NCI-H1048 (cell line): ENCODE measurements at places on chromosomes 6 and 20.

DNA sequence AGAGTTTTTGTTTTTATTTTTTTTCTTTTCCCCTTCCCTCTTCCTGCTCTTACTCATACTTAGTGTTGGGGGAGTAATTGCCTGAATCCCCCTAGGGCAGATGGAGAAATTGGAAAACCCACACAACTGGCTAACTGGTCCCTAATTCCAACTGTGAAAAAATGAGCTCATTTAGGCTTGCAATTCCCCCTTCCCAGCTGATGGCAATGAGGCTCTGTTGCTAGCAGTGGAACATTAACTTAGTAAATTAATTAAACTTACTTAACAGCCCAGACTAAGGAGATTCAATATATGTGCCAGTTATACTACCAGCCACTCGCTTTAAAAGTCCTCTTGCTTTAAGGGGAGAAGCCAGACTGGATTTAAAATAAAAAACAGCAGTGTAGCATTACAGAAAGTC lies 76.6 kb downstream of the PKHD1 start:
- no peak for DNase-seq

DNA sequence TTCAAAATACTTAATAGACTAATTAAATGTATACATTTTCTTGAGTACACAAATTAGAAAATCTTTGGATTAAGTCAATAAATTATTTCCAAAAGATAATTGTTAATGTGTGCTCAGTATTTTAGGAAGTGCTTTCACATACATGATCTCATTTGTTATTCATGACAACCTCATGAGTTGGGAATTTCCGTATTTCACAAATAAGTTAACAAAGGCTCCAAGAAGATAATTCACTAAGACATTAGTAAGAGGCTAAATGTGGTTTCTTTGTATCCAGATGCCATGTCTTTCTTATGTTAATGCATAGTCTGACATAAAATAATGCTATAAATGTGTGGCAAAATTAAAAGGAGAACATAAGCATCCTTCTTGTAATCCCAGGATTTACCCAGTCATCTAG lies 79.5 kb upstream of the TCF21 start:
- DNase-seq: no peak

- no peak for DNase-seq
These were observed 19.7 kb upstream of the TAGAP start for GRCh38 chr6:159064477-159064876.

DNA sequence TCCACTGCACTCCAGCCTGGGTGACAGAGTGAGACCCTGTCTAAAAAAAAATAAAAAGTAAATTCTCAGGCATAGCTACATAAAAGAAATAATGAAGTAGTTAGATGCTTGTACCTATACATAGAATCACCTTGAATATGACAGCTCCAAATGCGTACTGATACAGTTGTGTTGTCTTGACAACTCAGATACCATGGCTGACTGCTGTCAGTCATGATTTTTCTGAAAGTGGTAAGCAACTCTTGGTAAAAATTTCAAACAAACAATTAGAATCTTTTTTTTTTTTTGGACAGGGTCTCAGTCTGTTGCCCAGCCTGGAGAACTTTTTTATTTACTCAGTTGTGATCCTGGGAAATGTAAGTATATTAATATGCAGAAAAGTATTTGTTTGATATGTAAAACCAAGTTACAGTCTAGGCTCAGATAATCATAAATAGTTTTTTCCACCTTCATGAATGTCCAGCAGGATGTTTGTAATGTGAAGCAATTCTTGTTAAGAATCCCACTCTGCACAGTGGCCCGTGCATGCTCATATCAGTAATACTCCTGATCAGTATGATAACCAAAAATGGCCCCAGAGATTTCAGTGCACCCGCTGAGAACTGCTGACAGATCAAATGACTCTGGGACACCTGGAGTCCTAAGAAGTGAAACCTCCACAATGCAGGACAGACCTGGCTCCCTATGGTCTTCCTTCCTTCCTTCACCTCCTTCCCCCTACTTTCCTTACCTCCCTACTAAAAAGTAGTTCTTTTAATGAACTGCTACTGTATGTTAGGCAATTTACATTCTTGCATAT lies 14.0 kb upstream of the MAPK13 start:
- DNase-seq: no peak

- no peak for DNase-seq
These were observed 231.2 kb upstream of the ZFP64 start for GRCh38 chr20:52422574-52423336.

DNA sequence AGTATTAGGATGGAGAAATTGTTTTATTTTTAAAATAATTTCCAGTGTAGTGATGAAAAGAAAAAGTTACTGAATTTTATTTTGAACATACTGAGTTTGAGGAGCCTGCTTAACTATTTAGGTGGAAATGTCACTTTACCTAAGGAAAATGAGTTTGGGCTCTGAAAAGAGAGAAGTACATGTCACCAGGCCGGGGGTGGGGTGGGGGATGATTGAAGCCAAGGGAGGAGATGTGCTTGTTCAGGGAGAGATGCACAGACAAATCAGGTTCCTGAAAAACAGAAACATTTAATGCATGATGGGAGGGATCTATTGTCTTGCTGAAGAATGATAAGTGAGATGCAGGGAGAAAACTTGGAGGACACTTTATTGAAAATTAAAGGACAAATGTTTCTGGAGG lies 71.3 kb downstream of the PLCB1 start:
- no peak for DNase-seq

DNA sequence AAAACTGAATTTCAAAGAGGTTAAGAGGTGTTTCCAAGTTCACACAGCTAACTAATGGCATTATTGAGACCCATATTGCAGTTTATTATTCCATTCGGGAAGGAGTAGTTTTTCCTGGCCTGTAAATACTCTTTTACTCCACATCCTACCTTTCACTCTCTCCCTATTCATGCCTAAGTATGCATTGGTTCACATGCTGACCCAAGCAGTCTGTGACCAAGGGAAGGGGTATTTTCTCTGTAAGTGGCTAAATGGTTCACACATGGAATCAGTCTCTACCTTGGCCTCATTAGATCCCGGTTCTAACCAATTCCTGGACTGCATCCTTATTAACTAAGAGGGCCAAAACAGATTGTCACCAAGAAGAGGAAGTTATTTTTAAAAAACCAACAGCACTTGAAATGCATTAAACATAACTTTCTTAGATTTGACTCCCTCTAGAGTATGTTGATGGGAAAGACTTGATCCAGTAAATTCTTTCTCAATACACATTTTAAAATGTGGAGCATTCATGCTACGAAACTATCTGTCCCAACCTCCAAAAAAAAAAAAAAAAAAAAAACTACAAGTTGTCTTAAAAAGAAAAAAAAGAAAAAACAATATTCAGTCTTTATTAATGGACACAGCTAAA lies 17.8 kb upstream of the RSPO3 start:
- no peak for DNase-seq

DNA sequence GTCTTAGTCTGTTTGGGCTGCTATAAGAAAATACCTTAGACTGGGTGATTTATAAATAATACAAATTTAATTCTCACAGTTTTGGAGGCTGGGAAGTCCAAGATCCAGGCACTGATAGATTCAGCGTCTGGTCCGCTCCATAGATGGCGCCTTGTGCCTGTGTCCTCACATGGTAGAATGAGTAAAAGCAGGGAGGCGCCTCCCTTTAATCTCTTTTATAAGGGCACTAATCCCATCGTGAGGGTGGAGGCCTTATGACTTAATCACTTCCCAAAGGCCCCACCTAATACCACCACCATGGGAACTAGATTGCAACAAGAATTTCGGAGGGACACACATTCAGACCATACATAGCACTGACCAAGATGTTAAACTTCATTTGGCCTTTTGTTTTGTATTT lies 91.2 kb upstream of the TMEM181 start:
- DNase-seq: no peak

GRCh38 chr6:36863670-36864540 lies 10.7 kb downstream of the PPIL1 start:
- no peak for DNase-seq

GRCh38 chr6:43768983-43769525 lies 957 bp upstream of the VEGFA start:
- DNase-seq: no peak

DNA sequence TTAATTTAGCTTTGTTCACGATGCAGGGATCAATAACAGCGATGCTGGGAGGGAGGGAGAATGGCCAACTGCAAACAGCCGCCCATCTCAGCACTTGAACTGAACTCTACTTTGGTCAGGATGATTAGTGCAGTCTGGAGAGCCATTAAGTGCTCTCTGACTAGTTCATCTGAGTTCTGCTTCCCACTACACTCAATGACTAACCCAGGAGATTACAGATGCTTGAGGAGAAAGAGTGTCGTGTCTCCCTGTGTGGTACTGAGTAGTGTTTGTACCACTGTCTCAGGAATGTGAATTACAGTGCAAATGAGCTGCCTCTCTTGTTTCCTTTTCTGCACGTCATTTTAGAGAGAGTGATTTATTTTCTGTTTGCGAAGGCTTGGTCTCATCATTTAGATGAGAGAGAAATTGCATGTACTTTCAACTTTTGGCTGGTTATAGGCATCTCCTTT lies 23.5 kb downstream of the CARMIL1 start:
- DNase-seq: no peak

- DNase-seq: no peak
These were observed 17.4 kb downstream of the CST7 start for GRCh38 chr20:24966317-24967012.

- DNase-seq: no peak
These were observed 123.5 kb upstream of the RALGAPA2 start for GRCh38 chr20:20835897-20836296.

- no peak for DNase-seq
These were observed 267.7 kb downstream of the HAO1 start for GRCh38 chr20:7672571-7672970.

DNA sequence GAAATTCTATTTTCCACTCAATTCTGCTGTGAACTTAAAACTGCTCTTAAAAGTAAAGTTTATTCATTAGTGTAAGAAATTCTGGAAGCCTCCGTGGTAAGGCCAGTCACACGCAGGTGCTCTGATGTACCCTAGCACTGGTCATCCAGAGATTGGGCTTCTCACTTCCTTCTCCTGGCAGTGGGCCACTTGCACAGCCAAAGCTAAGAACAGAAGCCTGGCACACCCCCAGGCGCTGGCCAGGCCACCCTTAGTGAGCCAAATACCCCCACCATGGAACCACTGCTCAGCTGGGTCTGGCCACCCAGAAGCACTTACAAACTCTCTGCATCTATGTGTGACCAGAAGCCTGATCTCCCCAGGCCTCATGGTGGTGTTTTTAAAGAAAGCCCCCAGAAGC lies 35.3 kb upstream of the ARFGEF2 start:
- DNase-seq: no peak

DNA sequence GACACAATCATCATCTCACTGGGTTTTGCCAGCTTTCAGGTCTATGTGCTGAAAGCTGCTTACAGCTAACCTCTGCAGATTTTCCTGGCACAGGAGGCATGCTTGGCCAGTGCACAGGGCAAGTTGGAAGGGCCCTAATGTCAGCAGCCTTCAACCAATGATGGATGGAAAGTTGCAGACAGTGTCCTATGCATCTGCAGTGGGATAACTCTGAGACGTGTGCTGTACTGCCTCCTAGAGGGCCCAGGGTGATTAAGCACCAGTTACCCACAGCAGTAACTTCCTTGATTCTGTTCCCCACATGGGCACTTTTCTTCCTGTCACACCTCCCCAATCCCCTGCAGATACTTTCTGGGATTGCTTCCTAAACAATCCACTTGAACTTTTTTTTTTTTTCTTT lies 38.6 kb downstream of the OVOL2 start:
- DNase-seq: no peak

DNA sequence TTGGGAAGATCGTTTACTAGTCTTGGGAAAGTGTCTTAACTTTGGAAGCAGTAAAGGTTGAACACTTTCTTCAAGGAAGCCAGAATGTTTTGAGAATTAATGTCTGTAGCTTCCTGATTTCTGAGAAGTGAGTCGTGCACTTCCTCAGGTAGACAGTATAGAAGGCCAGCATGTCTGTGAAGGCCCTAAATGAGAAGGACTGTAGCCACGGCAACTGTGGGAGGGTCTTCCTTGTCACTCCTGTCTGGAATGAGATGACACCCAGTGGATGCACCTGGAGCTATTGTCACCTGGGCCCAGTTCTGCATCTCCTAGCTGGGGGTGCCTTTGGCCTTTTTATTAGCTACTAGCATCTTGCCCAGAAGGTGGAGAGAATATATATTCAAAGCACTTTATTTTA lies 8.8 kb downstream of the STX16 start:
- no peak for DNase-seq

- no peak for DNase-seq
These were observed 10.6 kb upstream of the WFDC8 start for GRCh38 chr20:45589725-45590124.

DNA sequence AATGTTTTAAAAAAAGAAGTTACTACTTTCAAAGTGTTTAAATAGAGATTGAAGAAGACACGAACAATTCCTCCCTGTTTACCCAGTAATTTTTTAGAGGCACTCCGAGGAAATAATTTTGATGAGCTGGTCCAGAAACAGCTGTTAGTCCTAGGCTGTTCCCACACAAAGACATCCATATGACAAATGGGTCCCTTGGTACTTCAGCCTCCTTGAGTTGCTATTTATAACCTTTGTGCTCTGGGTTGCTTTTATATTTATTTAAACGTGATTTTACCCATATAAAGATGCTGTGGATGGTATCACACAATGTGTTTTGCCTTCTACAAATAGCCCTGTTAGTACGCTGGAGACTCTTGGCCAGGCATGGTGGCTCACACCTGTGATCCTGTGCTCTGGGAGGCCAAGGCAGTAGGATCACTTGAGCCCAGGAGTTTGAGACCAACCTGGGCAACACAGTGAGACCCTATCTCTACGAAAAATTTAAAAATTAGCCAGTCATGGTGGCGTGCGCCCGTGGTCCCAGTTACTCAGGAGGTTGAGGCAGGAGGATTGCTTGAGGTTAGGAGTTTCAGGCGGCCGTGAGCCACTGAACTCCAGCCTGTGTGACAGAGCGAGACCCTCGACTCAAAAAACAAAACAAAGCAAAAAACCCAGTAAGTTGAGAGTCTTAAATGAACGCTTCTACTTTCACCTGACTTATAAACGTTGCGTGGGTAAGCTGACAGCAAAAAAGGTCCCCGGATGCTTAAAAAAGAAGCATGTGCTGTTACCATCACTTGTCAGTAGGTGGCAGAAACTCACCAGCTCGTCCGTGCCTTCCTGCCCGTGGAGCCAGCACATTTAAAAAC lies 56.9 kb upstream of the ARMH2 start:
- DNase-seq: no peak

- peak; percentile 79 for DNase-seq
These were observed 137.6 kb downstream of the IMPG1 start for GRCh38 chr6:75934643-75935472.
